ENCODE measurements at places on chromosomes 1 and 21.
A peak's percentile ranks its signal among the peaks of the same experiment; 100 is the strongest.

- DNase-seq = no peak
Observed at GRCh38 chr1:199867601-199868000, 159.9 kb upstream of the NR5A2 start.

DNA sequence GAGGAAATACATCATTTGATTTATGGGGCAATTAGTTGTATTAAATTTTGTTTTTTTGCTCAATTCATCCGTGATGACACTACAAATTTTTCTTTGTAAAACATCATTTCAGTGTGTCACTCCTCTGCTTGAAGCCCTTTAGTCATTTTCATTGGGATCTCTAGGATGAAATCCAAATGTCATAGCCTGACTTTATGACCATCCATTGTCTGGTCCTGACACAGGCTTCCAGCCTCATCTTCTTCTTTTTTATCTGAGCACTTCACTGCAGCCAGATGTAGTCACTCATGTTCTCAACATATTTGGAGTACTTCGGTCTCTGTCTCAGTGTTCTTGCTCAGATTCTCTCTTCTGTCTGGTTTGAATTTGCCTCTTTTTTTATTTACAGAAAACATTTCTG is 173.1 kb downstream of the HMCN1 start:
- no peak for DNase-seq

DNA sequence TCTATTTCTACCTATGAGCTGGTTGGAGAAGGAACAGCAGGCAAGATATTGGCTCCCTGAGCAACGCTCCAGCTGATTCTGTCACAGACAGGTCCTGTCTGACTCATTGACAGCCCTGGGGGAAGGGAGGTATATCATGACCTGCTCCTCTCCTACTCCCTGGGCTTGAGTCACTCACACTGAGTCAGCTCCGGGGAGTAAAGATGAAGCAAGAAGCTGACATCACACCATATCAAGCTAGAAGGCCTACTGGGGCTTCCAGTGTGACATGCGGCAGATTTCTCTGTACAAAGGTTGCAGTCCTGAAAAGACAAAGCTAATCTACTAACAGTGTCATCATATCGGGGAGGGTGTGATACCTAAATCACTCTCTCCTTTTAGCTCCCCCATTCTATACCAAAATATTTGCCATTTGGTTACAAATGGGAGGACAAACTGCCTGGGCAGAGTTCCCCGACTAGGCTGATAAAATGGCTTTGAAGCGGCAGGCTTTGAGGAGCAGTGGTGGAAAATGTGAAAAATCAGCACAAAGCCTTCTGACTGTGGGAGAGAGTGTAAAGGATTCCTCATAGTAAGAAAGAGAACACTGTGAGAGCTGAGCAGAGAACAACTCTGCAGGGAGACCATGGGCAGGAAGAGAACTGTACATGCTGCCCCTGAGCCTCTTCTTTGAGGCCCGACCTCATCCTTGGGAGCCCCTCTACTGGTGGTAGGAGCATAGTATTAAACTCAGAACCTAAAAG is 15.5 kb downstream of the PI4KB start:
- no peak for DNase-seq

- DNase-seq = peak; percentile 51
Observed at GRCh38 chr1:192639607-192640368, 3.8 kb downstream of the RGS13 start.

DNA sequence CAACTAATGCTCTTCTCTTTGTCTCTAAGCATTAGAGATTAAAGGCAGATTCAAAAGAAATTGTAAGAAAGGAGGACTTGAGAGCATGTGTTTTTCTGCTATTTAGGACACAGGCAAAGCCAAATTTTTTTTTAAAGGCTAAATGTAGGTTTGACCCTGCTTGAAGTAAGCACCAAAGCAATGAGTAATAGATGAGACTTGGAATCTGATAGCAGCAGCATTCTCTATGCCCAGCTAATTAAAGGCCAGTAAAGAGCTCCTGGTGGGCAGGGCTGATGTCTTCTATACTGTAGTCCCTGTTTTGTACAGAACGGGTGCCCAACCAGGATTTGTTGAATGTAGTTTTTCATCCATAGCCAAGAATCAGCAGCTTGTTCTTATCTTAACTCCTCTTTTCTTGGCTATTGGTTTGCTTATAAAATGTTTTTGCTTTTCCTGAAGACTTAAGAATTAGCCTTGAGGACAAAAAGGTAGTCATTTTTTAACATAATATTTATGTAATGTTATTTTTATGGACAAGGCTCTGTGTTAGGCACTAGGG is 179.6 kb downstream of the LMO4 start:
- DNase-seq = no peak

- DNase-seq = no peak
Observed at GRCh38 chr1:59556802-59557548, 257.8 kb upstream of the HOOK1 start.

DNA sequence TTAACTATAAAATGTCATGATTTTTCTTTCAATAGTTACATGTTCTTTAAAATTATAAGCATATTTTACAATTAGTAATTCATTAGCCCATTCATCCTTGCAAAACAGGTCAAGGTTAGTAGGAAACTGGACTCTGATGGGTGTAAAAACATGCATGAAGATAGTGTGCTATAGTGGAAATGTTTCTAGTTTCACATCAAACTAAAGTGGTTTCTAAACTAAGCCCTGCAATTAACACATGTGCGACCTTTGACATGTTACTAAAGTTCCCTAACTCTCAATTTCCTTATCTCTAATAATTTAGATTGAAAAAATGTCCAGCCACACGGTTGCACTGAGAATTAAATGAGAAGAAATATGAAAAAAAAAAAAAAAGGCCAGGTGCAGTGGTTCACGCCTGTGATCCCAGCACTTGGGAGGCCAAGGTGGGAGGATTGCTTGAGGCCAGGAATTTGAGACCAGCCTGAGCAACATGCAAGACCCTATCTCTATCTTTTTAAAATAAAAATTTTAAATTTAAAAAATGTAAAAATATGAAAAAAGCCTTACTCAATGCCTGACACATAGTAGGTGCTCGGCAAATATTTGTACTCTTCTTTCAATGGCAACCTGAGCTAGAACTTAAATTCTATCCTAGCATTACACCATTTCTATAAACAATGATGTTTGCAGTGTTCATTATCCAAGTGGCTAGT is 44.1 kb upstream of the PALMD start:
- DNase-seq = no peak

DNA sequence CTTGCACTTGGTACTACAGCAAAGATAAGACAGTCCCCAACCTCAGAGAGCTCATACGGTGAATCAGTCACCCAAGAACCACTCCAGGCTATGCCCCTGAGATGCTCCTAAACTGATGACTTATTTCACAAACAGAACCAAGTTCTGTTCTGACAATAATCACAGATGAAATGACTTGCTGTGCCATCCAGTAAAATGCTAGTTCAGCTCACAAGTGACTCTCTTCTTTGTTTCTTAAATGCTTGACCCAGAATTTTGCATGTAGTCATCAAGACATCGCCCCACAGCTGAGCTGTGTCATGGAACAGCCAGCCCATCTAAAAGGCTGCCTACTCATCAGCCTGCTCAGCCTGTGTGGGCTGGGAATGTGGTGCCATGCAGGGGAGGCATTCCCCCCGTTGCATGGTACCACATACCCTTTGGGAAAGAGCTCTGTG is 6.1 kb upstream of the SLC19A2 start:
- DNase-seq = no peak

- DNase-seq = no peak
Observed at GRCh38 chr1:174656409-174657059, 208.8 kb downstream of the GPR52 start.

- peak; percentile 63 for DNase-seq
Observed at GRCh38 chr1:181423301-181423918, 59.9 kb upstream of the CACNA1E start.

- no peak for DNase-seq
Observed at GRCh38 chr1:98704474-98704873, 43.0 kb downstream of the SNX7 start.

DNA sequence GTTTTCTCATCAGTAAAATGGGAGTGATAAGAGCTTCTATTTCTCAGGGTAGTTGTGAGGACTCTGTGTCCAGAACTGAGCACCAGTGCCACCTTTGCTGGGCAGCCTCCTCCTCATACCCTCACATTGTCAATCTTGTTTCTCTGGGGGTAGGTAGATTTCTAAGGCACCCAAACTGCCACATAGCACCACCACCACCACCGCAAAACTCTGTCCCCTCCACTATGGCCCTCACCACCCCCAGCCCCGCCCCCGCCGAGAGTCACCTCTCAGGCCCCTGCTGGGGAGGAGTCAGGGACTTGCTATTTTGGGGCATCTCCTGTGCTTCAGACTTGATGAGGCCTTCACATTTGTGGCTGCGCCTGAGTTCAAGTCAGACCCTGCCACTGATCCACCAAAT is 549.2 kb downstream of the PTPRU start:
- DNase-seq = no peak

DNA sequence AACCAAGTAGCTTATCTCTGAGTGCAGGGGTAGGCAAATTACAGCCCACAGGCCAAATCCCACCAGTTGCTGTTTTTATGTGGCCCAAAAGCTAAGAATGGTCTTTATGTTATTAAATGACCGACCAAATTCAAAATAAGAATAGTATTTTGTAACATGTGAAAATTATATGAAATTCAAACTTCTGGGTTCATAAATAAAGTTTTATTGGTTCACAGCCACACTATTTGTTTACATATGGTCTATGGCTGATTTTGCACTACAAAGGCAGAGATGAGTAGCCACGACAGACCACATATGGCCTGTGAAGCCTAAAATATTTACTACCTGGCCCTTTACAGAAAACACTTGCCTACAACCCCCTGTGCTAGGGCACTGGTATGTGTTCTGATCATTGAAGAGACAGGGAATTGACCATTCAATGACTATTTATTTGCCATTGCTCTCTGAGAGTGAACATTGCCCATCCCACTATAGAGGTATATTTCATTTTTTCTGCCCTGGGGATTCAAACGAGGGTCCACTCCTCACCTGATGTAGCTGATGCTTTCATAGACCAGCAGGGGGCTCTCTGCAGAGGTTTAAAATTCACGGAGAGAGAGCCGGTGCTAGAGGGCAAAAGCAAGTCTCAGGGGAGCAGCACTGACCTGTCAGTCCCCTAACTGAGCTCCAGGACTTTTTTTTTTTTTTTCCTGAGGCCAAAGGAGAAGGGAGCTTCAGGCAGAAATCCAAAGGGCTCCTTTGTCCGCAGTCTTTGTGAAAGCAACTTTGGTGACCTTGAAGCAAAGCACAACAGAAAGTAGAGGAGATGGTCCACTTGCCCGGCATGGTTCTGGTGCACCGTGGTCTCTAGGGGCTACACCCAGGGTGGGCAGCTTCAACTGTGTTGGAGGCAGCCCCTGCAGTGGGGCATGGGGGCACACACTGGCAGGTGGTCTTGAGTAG is 7.3 kb upstream of the GNL2 start:
- peak; percentile 77 for DNase-seq

DNA sequence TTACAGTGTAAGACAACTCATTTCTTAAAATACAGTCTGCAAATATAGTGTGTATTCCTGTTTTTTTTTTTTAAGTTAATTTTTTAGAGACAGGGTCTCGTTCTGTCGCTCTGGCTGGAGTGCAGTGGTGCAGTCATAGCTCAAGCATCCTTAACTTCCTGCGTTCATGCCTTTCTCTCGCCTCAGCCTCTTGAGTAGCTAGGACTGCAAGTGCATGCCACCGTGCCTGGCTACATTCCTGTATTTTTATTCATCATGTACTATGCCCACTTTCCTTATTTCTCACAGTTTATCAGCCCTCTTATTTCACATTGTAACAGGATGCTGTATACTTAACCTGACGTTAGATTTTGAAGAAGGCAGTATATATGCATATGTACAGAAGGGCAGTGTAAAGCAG is 26.7 kb downstream of the MIER1 start:
- DNase-seq = no peak

GRCh38 chr1:24481101-24481500 is 21.5 kb upstream of the RCAN3 start:
- peak; percentile 30 for DNase-seq

GRCh38 chr1:239733995-239734394 is 347.6 kb downstream of the CHRM3 start:
- no peak for DNase-seq

- DNase-seq = no peak
Observed at GRCh38 chr1:233299450-233299849, 3.9 kb upstream of the PCNX2 start.

GRCh38 chr1:152866321-152866720 is 6.5 kb downstream of the LCE7A start:
- no peak for DNase-seq

- DNase-seq = no peak
Observed at GRCh38 chr1:20202166-20202565, 15.8 kb upstream of the PLA2G2C start.

- DNase-seq = no peak
Observed at GRCh38 chr1:61207416-61207815, 125.1 kb downstream of the NFIA start.

GRCh38 chr1:228317891-228318810 is 88.5 kb downstream of the TRIM11 start:
- DNase-seq = no peak

DNA sequence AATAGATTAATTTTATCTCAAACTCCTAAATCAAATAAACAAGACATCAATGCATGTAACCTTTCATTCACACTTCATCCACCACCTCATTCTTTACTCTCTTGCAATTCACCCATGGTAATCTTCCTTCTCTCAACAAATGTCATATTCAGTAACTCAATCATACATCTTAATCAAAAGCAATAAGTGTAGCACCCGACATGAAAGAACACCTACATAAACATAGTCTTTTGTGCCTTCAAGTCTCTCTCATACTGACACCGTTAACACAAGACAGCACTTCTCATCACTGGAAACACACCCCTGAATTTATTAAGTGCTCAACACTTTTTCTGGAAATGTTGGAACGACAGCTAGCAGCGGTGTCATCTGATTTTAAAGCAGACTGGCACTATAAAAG is 225.9 kb downstream of the TTLL7 start:
- no peak for DNase-seq

- DNase-seq = no peak
Observed at GRCh38 chr1:5758000-5758858, 234.0 kb downstream of the NPHP4 start.

GRCh38 chr1:64675718-64676345 is 69.0 kb upstream of the RAVER2 start:
- DNase-seq = peak; percentile 51

- DNase-seq = no peak
Observed at GRCh38 chr1:87141556-87141955, 187.1 kb upstream of the LMO4 start.

- no peak for DNase-seq
Observed at GRCh38 chr1:78298349-78298748, 192.4 kb upstream of the PTGFR start.

DNA sequence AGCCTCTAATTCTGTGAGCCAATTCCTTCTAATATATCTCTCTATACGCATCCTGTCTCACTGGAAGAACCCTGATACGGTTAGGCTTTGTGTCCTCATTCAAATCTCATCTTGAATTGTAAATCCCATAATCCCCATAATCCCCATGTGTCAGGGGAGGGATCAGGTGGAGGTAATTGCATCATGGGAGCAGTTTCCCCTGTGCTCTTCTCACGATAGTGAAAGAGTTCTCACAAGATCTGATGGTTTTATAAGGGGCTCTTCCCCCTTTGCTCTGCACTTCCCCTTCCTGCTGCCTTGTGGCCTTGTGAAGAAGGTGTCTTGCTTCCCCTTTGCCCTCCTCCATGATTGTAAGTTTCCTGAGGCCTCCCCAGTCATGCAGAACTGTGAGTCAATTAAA is 116.1 kb downstream of the MRPS6 start:
- no peak for DNase-seq

GRCh38 chr1:147837129-147837963 is 65.2 kb upstream of the GJA8 start:
- no peak for DNase-seq

- peak; percentile 97 for DNase-seq
Observed at GRCh38 chr1:1324524-1325287, at the start of the genes CPTP and INTS11. CPTP (plus strand) TSS chr1:1324802; CDS start chr1:1326911, 2,109 bp downstream. INTS11 (minus strand) TSS chr1:1324660; CDS start chr1:1324608, 52 bp downstream.

GRCh38 chr21:43906585-43907370 is 41.8 kb downstream of the AGPAT3 start:
- no peak for DNase-seq

- peak; percentile 83 for DNase-seq
Observed at GRCh38 chr1:82979593-82980236, 1019.2 kb downstream of the TTLL7 start.

All from NAMALWA (cell line).